NCI-H1417 (cell line): ENCODE measurements at places on chromosomes 11 and 22.

DNA sequence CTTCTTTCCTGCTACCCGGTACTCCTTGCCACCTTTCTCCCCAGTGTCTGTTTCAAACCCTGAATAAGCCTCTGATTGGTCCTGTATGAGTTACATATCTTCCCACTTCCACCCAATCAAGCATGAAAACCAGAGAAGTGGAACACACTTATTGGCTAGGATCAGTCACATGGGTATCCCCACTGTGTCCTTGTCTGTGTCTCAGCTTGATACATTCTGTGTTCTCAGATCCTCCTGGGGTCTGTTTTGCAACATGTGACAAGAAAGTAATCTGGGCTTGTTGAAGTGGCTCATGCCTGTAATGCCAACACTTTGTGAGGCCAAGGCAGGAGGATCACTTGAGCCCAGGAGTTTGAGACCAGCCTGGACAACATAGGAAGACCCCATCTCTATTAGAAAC lies 23.9 kb downstream of the MCHR1 start:
- DNase-seq: no peak

DNA sequence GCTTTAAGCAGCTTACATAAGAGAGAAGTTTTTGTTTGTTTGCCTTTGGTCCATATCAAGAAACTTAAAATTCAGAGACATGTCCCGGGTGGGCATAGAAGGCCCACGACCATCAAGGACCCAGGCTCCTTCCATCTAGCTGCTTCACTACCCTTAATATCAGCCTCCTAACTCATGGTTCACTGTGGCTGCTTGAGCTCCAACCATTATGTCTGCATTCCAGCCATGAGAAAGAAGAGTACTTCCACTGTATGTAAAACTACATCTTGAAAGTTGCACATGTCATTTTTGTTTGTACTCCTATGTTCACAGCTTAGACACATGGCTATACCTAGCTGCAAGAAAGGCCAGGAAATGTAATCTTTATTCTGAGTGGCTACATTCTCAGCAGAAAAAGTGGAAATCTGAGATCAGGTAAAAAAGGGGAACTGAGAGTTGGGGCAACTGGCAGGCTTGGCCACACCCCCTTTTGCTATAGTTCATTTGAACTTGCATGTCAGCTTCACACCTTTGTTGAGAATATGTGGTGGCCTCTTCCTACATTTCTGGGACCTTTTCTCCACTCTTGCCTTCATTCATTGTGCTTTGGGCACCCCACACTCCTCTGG lies 81.3 kb upstream of the TP53I11 start:
- DNase-seq: no peak

DNA sequence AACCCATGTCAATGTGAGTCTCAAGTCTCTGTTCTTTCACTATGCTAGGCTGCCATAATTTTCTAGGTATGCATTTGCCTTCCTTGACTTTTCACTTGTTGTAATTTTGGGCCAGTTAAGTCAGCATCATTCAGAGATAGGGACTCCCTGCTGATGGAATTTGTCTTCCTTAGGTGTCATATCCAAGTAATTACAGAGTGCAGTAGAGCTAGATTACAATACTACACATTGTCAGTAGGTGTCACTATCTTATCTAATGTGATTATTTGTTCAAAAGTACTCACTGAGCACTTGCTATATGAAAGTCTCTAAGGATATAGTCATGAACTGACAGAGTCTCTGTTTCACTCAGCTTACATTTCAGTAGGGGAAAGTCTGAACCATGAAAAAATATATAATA lies 25.0 kb upstream of the SYN3 start:
- no peak for DNase-seq

GRCh38 chr22:44337678-44338004 lies 24.9 kb upstream of the SHISAL1 start:
- peak; percentile 71 for DNase-seq
